ENCODE measurements at places on chromosomes 5 and 9. TPM values are rescaled to one million over a fixed set of nuclear protein-coding genes. Genes with fewer than 3 reads are reported as not detected.

GRCh38 chr5:56282951-56283350 lies 49.8 kb upstream of the ANKRD55 start:
- DNase-seq = no peak

DNA sequence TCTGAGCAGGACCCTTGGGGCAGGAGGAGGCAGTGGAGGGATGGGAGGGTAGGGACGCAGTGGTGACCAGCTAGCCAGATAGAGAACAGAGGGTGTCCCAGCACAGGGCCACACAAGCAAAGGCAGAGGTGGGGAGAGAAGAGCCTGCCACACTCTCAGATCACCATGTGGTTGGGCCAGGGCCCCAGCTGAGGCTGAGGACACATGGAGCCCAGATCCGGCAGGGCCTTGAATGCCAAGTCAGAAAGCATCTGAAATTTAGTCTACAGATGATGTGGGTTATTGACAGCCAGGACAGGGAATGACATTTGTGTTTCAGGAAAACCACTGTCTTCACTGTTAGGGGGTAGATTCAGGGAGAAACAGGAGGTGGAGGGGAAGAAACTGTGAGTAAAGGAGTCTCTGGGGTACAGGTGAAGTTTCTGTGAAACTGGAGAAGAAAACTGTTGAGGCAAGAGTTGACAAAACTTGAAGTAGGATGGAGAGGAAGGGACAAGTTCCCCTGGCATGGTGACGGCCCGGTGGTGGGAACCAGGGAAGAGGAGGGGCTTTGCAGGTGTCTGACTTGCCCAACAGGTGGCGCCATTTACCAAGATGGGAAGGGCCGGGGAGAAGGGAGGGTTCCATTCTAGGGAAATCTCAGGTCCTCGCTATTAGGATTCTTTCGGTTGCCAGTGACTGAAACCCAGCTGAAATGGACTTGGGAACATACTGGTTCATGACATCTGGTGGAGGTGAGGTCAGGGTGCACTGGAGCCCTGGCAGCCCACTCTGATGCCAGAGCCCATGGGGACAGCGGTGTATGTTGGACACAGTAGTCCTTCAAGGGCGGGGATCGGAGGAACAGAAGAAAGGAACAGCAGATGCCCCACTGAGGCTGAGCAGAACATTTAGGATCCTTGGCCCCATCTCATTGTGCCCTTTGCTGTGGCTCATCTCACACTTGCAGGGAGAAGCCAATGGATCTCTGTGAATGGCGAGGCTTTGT lies 100.1 kb downstream of the KCNIP1 start:
- DNase-seq = peak; percentile 70

GRCh38 chr5:149732324-149733128 lies 2.4 kb downstream of the PPARGC1B start:
- DNase-seq = no peak

The TSLP gene
- 6.0 TPM for total RNA-seq

The EQTN gene
- not detected for total RNA-seq

GRCh38 chr9:110192531-110193261 lies 15.3 kb downstream of the C9orf152 start:
- DNase-seq = no peak

The LOX gene
- total RNA-seq = 5.0 TPM

The ZNF618 gene
- total RNA-seq = 1.6 TPM

The CDH18 gene
- not detected for total RNA-seq

DNA sequence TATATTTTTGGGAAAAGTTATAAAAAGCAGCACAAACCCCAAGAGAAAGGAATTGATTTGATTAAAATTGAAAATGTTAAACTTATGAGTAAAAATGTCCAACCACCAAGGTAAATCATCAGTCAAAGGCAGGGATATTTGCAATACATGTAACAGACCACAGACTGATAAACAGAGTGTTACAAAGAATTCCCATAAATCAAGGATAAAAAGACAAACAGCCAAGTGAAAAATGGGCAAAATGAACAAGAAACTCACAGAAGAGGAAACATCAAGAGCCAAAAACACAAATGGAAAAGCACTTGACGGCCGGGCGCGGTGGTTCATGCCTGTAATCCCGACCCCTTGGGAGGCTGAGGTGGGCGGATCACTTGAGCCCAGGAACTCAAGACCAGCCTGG lies 81.3 kb upstream of the HRH2 start:
- DNase-seq = no peak

The SLC23A1 gene
- total RNA-seq = not detected

Measured in Right ventricle myocardium inferior (tissue), 1 donor.